Fibroblast of lung (primary cell): ENCODE measurements at places on chromosomes 4 and X.

- DNase-seq = no peak
These were observed 132.2 kb upstream of the C1QTNF7 start for GRCh38 chr4:15295421-15296162.

GRCh38 chr4:4539481-4539880 lies 2.4 kb downstream of the STX18 start:
- no peak for DNase-seq

DNA sequence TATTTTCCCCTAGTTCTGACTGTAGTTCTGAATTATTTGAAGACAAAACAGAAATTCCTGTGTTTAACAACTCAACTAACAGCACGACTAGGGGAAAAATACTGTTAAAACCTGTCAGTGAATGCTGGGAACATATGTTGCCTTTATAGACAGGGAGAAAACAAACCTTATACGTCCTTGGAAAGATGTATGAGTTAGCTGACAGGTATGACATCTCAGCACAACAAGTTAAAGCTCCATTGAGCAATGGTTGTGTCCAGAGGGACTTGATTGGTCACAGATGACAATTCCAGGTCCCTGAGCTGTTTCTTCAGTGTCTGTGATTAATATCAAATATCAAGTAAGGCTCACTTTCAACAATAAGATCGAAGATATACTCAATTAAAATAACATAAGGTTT lies 58.2 kb upstream of the DDIT4L start:
- no peak for DNase-seq

- peak; percentile 53 for DNase-seq
These were observed 114.6 kb downstream of the TBCK start for GRCh38 chr4:106201373-106201772.

DNA sequence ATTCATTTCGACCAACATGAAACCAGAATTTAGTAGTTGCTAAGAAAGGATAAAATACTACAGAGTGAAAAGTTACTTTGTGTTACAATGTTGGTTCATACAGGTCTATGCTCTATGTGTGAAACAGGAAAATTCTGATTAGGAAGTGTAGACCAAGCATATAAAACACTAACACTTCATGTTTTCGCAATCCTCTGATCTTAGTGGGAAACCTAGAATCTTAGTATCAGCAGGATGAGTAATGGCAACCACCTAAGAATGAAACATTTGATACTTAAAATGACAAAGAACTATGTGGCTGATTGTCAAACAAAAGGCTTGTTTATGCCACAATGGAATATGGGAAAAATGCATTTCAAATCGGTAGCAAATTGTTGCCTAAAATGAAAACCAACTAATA lies 116.1 kb downstream of the AMMECR1 start:
- no peak for DNase-seq

- peak; percentile 66 for DNase-seq
These were observed 201.0 kb upstream of the STK26 start for GRCh38 chrX:131821945-131822622.
